ENCODE measurements at places on chromosomes 4 and X.

GRCh38 chr4:72966652-72967051 lies 102.9 kb downstream of the COX18 start:
- no peak for DNase-seq

GRCh38 chr4:73911746-73912145 lies 42.6 kb downstream of the CXCL1 start:
- DNase-seq = no peak

DNA sequence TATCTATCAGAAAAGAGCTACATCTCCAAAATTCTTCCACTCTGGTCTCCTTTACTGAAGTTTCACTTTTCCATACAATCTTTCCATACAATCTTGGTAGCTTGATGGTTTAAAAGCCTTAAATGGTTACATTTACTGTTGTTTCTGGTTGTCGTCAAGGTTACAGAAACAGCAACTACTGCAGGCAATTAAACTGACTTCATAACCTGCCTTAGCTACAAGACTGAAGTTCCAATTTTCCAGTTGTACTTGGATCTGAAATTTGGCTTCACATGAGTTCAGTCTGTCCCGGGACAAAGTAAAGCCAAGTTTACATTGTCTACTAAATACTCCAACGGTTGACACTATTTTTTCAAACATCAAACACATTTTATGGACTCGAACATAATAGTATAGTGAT lies 326.4 kb downstream of the ANKRD50 start:
- no peak for DNase-seq

DNA sequence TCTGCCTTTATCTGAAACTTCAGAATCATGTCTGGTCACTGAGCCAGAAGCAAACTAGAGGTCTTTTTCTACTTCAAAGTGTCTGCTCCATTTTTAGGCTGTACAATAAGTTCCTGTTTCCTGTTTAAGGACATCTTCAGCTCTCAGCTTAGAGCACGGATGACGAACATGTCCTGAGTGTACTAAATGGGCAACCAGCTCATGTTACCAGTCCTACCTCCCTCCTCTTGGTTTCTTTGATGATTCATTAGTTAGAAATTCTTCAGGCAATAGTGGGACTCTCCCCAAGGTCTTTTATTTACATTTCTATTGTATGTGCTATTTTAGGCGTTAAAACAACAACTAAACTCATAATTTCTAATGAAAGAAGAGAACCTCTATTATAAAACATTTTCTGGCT lies 58.0 kb downstream of the ENPEP start:
- DNase-seq = no peak

DNA sequence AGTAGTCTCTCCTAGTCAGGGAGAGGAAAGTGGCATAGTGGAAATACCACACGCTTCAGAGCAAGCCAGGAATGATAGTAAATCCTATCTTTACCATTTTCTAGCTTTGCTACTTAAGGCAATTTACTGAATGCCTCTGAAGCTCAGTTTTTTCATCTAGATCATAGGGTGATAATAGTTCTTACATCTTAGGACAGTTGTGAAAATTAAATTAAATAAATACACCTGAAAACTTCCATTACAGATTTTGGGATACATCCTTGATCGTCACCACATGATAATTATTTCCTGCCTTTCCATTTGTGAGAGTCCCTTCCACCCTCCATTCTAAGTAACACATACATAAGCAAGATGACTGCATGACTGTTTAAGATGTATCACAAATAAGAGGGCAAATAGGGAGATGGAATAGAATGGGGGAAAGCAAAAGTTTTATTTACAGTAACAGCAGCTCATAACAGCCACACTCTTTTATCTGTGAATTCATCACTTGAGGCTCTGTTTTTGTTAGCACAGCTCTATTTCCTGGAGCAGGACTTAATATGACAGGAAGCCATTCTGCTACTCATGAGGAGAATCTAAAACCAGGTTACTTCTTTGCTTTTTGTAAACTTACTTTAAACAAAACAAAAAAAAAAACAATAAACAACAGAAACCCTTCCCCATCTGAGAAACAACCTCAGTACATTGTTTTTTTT lies 13.4 kb downstream of the P2RY10 start:
- no peak for DNase-seq

- DNase-seq = no peak
Observed at GRCh38 chr4:23674694-23675093, 215.2 kb downstream of the PPARGC1A start.

DNA sequence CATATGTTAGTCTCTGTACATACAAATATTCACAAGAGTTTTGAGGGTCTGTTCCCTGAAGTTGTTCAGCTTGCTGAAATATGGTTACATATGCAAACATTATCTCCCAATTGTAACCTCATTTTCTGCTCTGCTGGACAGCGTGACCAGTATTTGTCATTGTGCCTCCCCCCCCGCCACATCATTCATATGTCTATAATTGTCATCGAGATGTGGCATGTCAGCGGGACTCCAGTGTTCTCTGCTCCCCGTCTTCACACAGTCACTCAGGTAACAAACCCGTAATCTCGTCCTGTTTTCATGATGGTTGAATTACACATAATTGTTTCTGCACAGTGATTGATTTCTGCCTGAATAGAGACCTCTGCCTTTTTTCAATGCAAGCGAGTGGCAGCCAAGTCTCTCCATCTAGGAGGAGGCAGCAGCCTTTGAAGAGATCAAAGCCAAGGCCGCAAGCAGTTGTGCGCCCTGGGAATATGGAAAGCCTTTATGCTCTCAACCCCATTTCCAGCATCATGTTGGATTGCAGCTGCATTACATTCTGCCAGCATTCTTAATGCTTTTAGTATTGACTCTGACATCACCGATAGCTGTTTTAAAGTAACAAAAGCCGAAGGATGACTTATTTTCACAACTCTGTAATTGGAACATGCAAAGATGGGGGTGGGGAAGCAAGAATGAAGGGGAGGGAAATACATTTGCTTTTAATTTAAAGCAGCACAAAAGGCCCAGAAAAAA lies 27.4 kb downstream of the LEF1 start:
- DNase-seq = no peak

DNA sequence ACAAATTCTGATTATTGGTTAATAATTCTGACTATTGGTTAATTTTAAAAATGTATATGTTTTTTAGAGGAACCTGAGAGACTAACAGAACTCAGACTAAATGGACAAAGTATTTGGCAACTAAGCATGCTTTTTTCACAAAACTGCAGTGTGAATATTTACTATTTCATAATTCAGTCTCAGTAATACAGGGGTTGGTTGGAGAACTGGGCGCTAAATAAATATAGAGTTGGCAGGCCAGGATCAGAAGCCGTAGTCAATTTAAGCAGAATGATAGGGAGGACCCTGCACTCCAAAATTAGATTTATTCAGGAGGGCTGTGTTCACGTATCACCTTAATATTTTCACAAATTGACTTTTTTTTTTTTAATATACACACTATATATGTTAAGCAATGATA lies 5.8 kb downstream of the TIGD2 start:
- no peak for DNase-seq

Measured in stimulated activated CD4-positive, alpha-beta T cell treated with anti-CD3 and anti-CD28 coated beads, Interleukin-12 subunit alpha, Interleukin-12 subunit beta, amount 100 ng/mL, for 24 hours (primary cell).